NCI-H1694 treated with DMSO at 0.1 percent for 48 hours (cell line): ENCODE measurements at places on chromosomes 2 and 18.

DNA sequence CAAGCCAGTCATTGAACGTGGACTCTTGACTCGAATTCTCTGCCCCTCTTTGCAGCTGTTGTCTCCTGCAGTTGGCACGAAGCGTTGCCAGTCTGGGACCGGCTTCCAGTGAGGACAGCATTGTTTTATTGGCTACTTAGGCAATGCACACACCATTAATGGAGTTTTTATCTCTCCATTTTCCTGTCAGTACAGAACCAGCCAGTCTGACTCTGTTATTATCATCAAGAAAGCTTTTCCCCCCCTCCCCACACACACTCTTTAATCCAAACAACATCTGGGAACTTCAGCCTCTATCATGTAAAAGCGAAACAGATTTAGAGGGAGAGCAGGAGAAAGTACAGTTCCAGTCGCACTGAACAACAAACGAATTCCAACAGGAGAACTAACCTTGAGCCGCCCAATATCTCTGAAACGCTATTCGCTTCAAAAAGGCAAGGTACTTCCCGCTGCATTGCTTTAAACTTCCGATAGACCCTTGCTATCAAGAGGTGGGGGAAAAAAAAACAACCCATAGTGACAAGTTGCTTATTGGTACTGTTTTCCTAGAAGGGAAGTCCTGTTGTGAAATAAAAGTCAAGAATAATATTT is 38.2 kb downstream of the ACVR1 start:
- peak; percentile 48 for DNase-seq

GRCh38 chr2:217703102-217703501 is 299.7 kb downstream of the TNS1 start:
- no peak for DNase-seq

GRCh38 chr2:165203689-165204559 is at the start of gene SCN3A:
Gene SCN3A (minus strand): TSS chr2:165204050. CDS start chr2:165176394, 27,656 bp downstream.
- DNase-seq, result peak; percentile 87

DNA sequence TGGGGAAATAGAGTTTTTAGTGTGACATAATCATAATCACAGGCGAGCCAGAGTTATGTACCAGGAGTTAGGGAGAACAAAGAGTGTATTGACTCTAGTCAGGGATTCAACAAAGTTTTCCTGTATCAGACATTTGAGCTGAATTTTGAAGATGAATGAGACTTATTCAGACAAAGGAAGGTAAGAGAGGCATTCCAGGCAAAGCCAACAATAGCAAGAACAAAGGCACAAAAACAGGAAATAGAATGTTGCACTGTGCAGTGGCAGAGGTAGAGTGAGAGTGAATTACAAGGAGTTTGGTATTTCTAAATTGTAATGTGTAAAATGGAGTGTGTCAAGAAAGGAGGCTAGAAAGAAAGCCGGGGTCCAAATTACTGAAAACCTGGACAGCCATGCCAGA is 156.2 kb downstream of the CCDC148 start:
- DNase-seq, result no peak

DNA sequence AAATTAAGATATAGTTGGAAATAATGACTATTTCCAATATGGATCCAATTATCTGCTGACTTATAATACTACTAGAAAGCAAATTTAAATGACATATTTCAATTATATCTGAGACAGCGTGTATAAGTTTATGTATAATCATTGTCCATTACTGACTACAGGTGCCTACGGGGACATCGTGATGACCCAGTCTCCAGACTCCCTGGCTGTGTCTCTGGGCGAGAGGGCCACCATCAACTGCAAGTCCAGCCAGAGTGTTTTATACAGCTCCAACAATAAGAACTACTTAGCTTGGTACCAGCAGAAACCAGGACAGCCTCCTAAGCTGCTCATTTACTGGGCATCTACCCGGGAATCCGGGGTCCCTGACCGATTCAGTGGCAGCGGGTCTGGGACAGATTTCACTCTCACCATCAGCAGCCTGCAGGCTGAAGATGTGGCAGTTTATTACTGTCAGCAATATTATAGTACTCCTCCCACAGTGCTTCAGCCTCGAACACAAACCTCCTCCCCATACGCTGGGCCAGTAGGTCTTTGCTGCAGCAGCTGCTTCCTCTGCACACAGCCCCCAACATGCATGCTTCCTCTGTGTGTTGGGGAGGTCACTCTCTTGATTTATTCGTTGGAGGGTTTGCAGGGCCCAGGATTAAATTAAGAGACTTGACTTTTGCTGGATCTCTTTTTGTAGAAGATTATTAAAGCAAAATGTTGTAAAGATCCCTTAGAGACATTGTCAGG is 194.4 kb downstream of the RPIA start:
- DNase-seq, result no peak

DNA sequence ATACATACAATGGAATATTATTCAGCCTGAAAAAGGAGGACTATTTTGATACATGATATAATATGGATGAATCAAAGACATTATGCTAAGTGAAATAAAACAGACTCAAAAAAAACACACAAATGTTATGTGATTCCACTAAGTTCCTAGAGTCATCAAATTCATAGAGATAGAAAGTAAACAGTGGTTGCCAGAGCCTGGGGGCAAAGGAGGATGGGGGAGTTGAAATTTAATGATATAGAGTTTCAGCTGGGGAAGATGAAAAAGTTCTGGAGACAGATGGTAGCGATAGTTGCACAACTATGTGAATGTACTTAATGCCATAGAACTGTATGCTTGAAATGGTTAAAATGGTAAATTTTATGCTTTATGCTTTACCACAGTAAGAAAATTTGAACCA is 119.7 kb downstream of the METTL4 start:
- no peak for DNase-seq

DNA sequence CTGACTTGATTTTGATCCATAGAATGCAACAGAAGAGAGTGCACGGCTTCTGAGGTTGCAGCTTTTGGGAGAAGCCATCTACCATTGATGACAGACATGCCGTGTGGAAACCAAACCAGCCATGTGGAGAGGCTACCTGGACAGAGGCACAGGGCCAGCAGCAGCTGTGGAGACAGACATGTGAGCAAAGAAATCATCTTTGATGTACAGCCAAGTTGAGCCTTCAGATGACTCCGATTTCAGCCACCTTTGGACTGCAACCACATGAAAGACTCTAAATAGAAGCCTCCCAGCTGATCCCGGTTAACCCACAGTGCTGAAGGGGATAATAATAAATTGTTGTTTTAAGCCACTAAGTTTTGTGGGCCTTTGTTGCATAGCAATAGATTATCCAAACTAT is 54.2 kb downstream of the TSN start:
- no peak for DNase-seq

DNA sequence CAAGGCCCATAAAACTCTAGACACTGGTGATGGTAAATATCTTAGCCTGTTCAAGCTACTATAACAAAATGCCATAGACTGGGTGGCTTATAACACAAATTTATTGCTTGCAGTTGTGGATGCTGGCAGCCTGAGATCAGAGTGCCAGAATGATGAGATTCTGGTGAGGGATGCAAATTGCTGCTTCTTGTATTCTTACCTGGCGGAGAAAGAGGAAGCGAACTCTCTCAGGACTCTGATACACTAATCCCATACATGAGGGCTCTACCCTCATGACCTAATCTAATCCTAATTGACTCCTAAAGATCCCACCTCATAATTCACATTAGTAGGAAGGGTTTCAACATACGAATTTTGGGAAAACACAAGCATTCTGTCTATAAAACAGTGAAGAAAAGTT is 4.6 kb upstream of the IER3IP1 start:
- DNase-seq, result no peak

DNA sequence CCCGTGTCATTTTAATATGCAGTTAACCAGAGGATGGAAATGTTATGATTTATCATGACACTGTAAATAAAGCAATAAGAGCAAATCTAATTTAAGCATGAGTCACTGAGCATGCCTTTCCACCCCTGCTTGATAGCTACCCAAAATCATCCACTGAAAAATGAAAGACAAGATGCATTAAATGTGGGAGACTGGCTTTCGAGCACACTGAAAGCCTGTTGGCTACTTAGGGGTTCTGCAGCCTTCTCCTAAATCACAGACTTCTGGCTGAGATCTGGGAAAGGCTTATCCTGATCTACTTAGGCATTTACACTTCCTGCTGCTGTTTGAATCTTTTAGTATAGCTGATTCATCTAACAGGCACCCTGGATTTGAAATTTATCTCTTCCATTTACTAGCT is 778.3 kb upstream of the CDH7 start:
- DNase-seq, result no peak

DNA sequence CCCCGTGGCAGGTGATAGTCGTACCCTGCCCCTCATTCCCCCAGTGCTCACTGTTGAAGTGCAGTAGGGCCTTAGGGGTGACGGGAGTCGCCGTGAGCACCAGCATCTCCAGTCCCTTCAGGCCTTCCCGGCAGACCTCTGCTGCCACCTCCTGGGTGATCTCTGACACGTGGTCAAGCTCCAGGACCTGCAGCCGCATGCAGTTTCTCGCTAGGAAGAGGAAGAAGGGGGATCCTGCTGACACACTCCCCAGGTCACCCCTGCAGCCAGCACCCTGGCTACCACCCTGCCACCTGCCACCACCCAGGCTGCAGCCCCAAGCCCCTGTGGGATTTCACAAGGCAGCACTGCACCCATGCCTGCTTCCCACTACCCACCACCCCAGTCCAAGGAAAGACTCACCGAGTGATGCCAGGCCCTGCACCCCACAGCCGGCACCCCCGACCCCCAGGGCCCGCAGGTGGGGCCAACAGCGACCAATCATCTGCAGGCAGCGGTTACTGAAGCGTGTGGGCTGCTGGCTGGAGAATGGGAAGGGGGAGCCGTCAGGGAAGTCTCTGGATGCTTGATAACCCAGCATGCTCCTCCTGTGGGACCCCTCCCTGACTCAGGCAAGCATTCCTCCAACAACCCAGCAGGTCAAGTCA is 23.8 kb downstream of the FBXO41 start:
- no peak for DNase-seq

DNA sequence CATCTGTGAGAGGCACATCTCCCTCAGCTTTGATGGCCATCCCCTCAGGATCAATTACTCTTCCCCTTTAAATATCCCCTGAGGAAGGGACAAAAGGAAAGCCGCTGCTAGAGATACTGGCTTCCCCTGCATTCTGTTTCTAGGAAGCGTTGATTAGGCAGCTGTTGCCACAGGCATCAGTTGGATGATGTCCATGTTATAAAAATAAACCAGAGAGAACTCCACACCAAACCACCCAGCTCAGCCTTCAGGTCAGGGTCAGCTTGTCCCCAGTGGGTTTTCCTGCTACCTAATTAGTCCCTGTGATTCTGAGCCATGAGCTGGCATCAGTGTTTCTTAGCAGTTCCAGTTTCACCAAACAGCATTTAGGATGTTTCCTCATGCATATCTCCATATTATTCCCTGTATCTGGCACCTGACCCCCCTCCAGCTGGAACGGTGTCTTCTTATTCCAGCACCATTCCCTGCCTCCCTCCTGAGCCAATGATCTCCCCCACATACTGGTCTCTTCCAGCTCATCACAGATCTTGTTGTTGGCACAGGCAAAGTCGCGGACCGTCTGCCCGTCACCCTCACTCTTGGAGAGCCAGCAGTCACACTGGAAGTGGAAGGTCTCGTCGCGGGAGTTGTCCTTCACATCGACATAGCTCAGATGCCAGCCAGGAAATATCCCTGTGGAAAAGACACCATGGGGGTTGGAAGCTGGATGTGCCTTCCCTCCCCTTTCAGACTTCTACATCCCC is 168.4 kb downstream of the LOXHD1 start:
- peak; percentile 70 for DNase-seq

DNA sequence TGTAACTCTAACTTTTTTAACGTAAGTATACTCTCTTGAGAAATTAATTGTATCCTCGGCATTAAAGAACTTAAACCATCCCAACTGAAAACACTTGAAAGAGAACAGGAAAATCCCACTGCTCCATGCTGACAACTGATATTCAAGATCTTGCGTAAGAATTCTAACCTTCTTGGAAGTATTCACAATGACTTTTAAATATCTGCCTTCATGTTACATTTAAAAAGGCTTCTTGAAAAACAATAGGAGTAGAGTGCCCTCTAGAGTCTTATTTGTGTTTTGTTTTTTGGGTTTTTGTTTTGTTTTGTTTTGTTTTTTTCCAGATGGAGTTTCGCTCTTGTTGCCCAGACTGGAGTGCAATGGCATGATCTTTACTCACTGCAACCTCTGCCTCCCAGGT is 65.4 kb upstream of the DNAJC10 start:
- peak; percentile 84 for DNase-seq

- DNase-seq, result no peak
Measured at GRCh38 chr2:156196031-156196430, 136.5 kb downstream of the NR4A2 start.

- no peak for DNase-seq
Measured at GRCh38 chr18:33812186-33812585, 234.2 kb downstream of the ASXL3 start.

DNA sequence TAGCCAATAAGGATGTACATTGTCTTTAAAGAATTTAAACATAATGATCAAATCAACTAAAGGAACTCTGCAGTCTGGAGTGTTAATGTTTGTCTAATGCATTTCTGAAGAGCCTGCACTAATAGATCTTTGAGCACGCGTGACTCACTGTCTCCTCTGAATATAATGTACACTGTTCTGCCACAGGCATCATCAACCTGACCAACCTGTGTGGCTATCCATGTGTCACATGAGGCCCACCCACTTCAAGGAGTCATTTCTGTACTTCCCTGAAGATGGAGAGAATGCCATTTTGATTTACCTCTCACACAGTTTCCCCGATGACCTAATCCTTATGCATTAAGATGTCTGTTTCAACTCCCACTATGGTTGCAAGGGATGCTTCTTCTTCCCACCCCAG is 434.0 kb upstream of the SPHKAP start:
- DNase-seq, result no peak

DNA sequence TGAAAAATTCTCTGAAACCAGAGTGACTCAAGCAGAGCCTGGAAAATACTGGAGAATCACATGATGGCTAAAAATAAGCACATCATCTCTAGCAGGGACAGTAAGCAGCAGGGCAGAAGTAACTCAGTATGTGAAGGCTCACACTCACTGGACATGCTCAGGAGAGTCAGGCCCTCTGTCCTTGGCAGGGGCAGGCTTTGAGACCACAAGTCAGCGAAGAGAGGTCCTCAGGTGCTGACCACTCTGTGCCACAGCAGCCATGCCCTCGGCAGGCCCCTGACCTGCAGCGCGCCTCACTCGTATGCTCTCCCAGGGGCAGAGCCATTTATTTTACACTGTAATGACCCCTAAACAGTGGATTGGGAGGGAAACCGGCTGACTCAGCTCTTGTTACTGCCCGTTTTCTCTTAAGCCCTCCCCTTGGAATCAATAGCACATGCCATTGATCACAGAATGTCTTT is 76.8 kb downstream of the MAPRE2 start:
- no peak for DNase-seq
